ENCODE measurements at places on chromosomes 13 and 19.

GRCh38 chr19:23283925-23284324 lies 33.7 kb upstream of the ZNF724 start:
- DNase-seq = peak; percentile 33

GRCh38 chr19:2478756-2479555 lies 3.0 kb downstream of the GADD45B start:
- no peak for DNase-seq

- DNase-seq = no peak
Measured at GRCh38 chr13:20336761-20337160, 104.6 kb upstream of the GJB6 start.

DNA sequence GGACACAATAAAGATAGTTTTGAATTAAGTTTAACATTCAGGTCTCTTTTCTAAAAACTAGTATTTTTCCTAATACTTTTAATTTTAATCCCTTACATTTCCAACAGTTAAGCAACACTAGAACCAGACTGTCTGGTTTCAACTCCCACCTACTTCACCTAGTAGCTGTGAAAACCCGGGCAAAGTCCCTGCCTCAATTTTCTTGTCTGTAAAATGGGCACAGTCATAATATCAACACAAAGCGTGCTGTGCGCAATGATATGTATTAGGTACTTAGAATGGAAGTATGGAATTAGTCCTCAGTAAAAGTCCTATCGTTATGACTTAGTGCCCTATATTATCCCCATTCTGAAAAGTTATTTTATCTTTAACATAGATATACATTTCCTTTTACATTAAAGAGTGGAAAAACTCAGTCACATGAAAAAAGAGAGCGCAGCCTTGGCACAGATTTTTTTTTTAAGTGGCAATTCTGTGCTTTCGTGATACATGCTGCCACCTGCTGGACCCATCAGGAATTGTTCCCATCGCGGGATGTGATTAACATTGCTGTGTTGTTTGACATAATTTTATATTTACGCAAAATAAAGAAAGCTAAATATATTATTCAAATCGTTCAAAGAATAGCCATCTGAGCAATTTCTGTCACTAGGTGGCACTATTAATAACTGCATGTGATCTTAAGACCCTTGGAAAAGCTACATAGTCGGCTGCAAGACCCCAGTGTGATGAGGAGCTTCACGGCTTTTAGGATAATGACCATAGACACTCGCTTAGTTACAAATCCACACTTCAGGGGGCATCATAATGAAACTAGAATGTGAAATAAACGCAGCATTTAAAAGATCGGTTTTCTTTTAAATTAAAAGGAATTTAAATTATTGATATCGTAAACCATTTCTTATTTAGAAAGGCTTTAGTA lies 59.9 kb downstream of the LIG4 start:
- peak; percentile 27 for DNase-seq

- DNase-seq = no peak
Measured at GRCh38 chr13:18944501-18945068, 237.0 kb downstream of the TUBA3C start.

DNA sequence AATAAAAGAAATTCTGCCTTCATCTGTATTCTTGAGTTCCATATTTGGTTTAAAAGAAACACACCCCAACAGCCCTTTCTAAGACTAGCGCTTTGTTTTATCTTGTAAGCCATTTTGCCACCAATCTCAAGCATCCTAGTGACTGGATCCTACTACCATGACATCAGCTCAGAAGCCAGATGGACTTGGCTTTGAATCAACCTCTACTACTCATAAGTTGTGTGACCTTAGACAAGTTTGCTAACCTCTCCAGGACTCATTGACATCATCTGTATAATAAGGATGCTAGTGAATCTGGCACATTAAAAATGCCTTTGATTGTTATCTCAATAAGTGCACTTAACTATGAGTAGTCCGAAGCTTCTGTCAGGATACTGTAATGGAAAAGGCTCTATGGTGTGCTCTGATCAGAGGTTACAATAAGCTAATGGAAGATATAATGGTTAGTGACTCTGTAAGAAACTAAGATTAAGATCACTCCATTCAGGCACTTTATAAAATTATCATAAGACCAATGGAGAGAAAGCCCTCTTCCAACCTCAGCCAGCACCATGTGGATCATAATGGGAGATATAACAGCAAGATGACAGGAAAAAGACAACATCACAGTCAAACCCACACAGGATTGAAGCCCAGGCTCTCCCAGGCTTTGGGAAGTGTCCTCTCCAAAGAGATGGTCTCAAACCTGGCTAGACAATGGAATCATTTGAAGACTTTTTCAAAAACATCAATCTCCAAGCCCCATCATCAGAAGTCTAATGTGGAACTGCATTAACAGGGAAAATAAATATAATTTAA lies 180.6 kb upstream of the MIR17HG start:
- DNase-seq = no peak

- DNase-seq = no peak
Measured at GRCh38 chr19:10191347-10191746, 3.4 kb downstream of the DNMT1 start.

GRCh38 chr19:24000656-24001055 lies 86.0 kb downstream of the ZNF726 start:
- peak; percentile 64 for DNase-seq

- DNase-seq = no peak
Measured at GRCh38 chr13:69956839-69957238, 150.8 kb upstream of the ATXN8OS start.

GRCh38 chr13:42747399-42747873 lies 33.9 kb upstream of the FAM216B start:
- no peak for DNase-seq

DNA sequence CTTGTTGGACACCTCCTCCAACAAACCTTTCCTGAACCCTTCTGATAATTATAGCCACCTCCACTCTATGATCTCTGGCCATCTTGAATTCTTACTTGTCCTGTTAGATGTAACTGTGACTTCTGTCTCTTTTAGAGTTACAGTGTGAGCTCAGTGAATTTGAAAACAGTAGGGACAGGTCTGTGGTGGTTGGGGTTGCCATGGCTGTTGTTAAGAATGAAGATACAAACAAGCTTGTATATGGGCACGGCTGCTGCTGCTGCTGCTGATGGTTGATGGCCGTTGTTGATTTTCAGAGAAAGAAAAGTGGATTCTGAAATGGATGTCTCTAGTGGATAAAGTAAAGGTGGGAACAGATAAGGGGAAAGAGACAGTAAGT lies 101.5 kb downstream of the STARD13 start:
- no peak for DNase-seq

Measured in NCI-H2171 treated with DMSO at 0.1 percent for 48 hours (cell line).